ENCODE measurements at places on chromosomes 7 and 10.
A peak's percentile ranks its signal among the peaks of the same experiment; 100 is the strongest.

GRCh38 chr7:421136-421991 lies 98.3 kb downstream of the PDGFA start:
- no peak for DNase-seq

GRCh38 chr10:48606530-48607355 lies 1.9 kb upstream of the ARHGAP22 start:
- DNase-seq = no peak

DNA sequence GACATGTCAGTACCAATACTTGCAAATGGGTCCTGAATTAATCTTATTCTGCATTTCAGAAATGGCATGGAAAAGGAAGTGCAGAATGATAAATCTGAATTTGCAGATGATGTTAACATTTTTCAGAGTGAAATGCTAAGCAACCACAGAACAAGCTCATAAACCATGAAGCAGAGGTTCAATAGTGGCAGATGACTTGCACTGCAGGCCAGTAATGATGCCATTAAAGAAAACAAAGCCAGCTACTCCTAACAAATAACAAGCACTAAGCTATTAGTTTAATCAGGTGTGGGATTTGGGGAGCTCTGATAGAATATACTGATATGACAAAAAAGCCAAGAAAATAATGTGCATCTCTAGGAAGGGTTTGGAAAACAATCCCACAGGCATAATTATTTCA lies 85.4 kb downstream of the FAM13C start:
- DNase-seq = no peak

- DNase-seq = no peak
Measured at GRCh38 chr10:65340340-65340739, 1585.5 kb upstream of the LRRTM3 start.

- peak; percentile 53 for DNase-seq
Measured at GRCh38 chr7:2821161-2821841, 22.8 kb downstream of the GNA12 start.
